T follicular helper cell (primary cell): ENCODE measurements at places on chromosomes 4 and X.

DNA sequence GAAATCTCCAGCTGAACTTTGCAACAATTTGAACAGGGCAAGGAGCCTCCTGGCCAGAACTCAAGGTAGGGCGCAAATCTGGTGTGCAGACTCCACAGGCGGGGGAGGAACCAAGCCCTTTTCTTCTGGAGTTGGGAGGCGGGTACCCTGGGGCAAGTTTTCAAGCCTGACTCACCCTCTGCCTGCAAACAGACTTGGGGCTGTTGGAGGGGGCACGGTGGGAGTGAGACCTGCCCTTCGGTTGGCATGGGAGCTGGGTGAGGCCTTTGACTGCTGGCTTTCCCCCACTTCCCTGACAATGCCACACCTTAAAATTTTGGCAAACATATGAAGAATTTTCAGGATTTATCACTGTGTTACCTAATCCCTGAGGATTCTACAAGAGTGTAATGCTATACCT, 709.8 kb upstream of the DIAPH2 start:
- DNase-seq: no peak

GRCh38 chr4:76947369-76947768, 2.2 kb upstream of the SEPTIN11 start:
- no peak for DNase-seq

DNA sequence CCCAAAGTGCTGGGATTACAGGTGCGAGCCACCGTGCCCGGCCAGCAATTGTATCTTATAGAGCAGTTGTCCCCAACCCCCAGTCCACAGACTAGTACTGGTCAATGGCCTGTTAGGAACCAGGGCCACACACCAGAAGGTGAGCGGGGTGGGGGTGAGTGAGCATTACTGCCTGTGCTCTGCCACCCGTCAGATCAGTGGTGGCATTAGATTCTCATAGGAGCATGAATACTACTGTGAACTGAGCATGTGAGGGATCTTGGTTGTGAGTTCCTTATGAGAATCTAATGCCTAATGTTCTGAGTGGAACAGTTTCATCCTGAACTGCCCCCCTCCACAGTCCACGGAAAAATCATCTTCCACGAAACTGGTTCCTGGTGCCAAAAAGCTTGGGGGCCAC, 328.0 kb upstream of the BOD1L1 start:
- DNase-seq: no peak

- no peak for DNase-seq
Observed at GRCh38 chr4:145808021-145808650, 128.2 kb downstream of the C4orf51 start.

DNA sequence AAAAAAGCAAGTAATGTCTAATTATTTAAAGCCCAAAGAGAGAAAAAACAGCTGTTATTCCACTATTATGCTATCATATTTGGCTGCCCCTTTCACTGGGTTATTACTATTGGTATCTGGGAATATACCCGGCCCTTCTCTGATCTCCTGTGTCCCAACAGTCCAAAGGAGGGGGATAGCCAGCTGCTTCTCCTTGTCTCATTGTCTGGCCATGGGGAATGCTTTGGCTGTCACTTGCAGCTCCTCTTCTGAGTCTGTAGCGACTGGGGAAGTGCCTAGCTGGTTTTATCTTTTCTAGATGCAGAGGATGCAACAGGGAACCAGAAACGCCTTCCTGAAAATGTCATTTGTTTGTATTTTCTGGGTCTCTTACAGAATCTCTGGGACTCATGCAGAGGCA, 33.9 kb downstream of the MGARP start:
- DNase-seq: no peak

- no peak for DNase-seq
Observed at GRCh38 chr4:53015681-53016080, 153.6 kb downstream of the RASL11B start.

DNA sequence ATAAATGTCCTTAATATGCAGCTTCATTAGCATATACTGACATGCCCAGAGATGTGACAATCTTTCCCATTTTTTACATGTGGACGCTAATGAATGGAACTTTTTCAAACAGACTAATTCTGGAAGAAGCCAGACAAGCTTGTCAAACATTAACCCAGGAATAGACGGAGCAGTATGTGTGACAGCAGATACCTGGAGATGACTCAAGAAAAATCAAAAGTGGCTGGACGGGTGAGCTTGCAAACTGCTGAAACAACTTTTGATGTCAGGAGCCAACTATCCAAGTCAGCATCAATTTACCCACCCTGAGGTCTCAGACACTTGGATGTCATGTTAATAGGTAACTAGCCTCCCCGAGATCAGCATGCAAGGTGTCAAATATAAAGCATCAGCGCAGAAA, 183.0 kb downstream of the PACRGL start:
- DNase-seq: no peak
